Urinary bladder (tissue), 4 donors: ENCODE measurements at places on chromosomes 3 and 15. TPM values are rescaled to one million over a fixed set of nuclear protein-coding genes. Genes with fewer than 3 reads are reported as not detected.

GRCh38 chr15:58074452-58074851 lies 8.9 kb upstream of the ALDH1A2 start:
- no peak for DNase-seq

DNA sequence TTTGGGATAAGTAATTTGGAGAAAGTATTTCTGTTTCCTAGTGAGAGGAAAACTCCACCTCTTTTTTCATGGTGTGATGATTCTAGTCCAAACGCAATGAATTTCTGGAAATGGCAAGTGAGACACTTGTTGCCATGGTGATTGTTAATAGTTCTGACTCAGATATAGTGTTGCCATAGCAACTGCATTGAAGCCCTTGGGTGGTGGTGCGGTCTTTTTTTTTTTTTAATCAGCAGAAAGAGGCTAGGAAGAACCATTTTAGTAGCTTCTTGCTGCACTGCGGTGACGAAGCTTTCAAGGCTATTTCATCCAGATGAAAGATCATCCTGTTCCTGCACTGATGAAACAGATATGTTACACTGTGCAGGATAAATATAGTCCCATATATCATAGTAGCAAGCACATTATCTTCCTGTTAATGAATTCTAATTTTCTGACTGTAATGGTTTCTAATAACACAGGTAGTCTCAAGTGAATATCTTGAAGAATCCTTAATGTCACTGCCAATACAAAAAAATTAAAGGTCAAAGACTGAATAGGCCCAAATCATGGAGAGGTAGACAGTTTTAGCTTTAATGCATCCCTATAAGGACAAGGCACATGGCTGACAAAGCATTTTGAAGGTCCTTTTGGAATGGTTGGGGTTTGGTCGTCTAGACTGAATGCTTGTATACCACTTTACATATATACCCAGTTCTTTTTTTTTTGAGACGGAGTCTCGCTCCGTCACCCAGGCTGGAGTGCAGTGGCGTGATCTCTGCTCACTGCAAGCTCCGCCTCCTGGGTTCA lies 125.1 kb upstream of the ZBTB20 start:
- peak; percentile 3 for DNase-seq

Gene KLHL24
- 16.2 TPM for polyA plus RNA-seq

Gene OR4M2
- not detected for polyA plus RNA-seq

Gene DNASE1L3
- polyA plus RNA-seq, result 5.4 TPM

DNA sequence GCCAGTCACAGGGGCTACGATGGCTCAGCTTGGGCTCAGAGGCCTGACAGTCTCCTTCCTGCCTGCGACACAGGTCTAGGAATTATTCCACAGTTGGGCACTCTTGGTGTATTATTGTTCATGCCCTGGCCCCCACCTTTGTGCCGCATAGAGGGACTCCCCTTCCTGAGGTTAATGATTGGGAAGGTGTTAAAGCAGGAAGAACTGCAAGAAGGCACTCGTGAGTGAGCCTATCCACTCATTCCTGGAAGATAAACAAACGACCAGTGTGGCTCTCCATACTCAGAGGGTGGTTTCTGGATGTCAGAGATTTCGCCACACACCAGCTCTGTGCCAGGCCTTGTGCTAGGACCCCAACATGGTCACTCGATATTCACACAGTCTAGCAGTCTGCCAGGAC lies 12.3 kb downstream of the LIPC start:
- no peak for DNase-seq

- DNase-seq, result no peak
These were observed 530.2 kb upstream of the CBLB start for GRCh38 chr3:106398891-106399600.

GRCh38 chr3:24367664-24368264 lies 126.9 kb downstream of the THRB start:
- no peak for DNase-seq

Gene LIPH
- polyA plus RNA-seq, result 2.8 TPM

Gene CCDC9B
- 42.2 TPM for polyA plus RNA-seq

- DNase-seq, result no peak
These were observed 332.3 kb downstream of the CNTN3 start for GRCh38 chr3:74282202-74282601.

GRCh38 chr15:83327041-83327440 lies 42.6 kb upstream of the BNC1 start:
- no peak for DNase-seq

- no peak for DNase-seq
These were observed 270.0 kb upstream of the TBC1D5 start for GRCh38 chr3:18012436-18012835.

- DNase-seq, result no peak
These were observed 355.1 kb downstream of the CLSTN2 start for GRCh38 chr3:140290105-140290504.

- DNase-seq, result no peak
These were observed 237.4 kb upstream of the UMPS start for GRCh38 chr3:124492824-124493223.

DNA sequence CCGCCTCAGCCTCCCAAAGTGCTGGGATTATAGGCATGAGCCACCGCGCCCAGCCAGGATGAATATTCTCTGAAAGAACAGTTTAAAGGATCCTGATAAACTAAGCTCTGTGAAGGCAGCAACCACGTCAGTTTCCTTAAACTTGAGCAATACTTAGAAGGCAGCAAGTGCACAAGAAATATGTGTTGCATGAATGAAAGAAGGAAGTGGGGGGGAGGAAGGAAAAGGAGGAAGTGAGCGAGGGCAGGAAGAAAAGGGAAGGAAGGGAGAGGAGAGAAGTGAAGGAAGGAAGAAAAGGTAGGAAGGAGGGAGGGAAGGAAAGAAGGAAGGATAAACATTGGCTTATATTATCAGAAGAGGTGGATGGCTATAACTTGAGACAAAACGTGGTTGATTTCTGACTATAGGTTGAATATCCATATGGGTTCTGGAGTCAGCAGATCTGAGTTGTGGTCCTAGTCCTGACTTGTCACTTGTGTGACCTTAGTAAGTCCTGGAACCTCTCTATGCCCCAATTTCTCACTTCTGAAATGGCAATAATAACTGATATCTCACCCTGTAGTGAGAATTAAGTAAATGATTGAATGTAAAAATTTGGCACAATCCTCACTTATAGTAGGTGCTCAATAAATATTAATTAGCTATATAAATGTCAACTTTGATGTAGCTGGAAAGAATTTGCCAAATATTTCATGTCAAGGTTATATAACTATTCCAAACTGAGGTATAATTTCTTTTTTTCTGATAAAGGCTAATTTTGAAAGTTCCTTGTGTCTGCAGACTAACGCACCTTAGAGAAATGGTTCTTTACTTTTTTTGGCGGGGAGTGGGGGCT lies 12.0 kb upstream of the SEMA4B start:
- DNase-seq, result no peak

Gene RPUSD3
- polyA plus RNA-seq, result 39.6 TPM
